ENCODE measurements at places on chromosomes 4 and X. TPM values are rescaled to one million over a fixed set of nuclear protein-coding genes. Genes with fewer than 3 reads are reported as not detected.

Gene VCX3B
- not detected for total RNA-seq

Gene SRPX2
- total RNA-seq = 5.4 TPM

Gene GPR119
- total RNA-seq = not detected

Gene GPRASP3
- total RNA-seq = 15.0 TPM

Gene C1QTNF7
- total RNA-seq = 8.4 TPM

Gene WDFY3
- 96.3 TPM for total RNA-seq

Gene PNMA6A
- 21.0 TPM for total RNA-seq

Gene CT45A9
- total RNA-seq = not detected

DNA sequence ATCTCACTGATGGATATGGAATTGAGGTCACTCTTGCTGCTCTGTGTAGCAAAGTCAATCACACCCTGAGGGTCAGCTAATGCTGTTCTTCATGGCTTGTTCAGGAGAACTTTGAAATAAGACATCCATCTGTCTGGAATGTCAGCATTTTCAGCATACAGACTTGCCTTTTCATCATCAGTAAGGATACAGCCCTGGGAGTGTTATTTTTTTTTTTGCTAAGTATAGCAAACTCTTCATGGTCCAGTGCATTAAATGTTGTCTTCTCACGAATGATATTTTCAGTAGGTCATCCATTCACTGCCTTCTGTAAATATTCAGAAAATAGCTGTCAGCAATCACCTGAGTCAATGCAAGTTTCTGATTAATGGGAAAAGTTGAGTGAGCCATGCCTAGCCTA, 268.8 kb upstream of the SMIM31 start:
- DNase-seq = no peak

GRCh38 chr4:180860089-180860720, 1383.0 kb upstream of the TENM3 start:
- no peak for DNase-seq

GRCh38 chr4:176198316-176198903, 3.0 kb upstream of the SPATA4 start:
- no peak for DNase-seq

GRCh38 chrX:1170243-1170642, 42.2 kb downstream of the CRLF2 start:
- peak; percentile 7 for DNase-seq
